ENCODE measurements at places on chromosomes 2 and 18.

DNA sequence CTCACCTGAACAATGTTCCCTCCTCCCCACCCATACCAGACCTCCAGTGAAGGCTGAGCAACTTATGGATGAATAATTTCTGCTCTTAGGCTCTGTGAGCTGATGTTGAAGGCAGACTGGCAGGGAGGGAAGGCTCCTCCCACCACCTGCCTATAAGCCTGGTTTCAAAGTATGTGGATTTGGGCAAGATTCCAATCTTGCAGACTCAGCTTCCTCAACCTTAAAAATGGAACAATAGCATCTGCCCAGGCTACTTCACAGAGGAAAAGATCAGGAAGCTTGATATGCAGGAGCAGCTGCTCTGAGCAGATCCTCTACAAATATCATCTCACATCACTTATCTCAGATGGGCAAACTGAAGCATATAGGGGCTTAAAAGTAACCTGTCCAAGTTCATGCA lies 112.2 kb downstream of the ZFP36L2 start:
- DNase-seq: no peak

DNA sequence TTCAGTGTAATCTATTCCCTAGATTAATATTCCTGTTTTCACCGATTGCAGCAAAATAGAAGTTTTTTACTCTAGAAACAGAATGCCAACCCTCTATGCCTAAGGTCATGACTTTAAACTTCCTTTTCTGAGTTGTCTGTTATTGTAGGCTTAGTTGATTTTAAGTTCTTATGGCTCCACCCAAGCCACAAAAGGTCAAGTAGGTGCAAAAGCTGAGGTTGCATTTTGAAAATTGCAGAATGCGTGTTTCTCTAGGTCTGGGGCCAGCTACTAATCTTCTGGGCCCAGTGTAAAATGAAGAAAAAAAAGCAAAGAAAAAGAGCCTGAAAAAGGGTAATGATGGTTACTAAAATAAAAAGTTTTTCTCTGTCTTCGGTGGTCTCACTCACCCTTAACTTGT lies 635.7 kb upstream of the FAM98A start:
- DNase-seq: no peak

DNA sequence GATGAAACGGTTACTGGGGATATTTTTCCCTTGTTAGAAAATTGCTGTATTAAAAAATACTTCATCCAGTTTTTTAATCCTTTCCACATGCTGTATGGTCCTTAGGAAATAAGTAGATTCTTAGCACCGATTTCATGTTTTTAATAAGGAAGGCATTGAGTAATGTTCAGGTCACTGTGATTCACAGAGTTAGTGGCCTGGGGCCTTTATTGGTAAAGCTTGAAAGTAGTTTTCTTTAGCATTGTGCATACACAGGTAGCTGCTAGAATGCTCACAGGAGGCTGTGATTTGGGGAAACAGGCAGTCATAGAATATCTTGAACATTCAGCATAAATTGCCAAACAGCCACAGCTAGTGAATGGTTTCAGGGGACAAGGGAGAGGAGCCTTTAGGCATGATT lies 79.8 kb downstream of the XRCC5 start:
- no peak for DNase-seq

DNA sequence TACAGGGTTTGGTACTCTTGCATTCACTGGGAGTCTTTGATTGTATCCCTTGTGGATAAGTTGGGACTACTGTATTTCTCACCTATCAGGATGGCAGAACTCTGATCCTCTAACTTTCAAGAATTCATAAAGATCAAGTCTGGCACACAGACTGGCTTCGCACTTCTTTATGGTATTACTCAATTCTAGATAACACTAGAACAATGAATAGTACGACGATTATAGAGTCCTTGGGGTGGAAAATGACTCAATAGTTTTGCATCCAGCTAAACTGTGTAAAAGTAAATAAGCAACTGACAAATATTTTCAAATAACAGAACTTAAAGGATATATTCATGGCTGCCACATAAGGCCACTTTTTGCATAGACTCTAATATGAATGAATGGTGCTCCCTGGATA lies 103.4 kb upstream of the MEX3C start:
- no peak for DNase-seq

GRCh38 chr2:42342061-42342794 lies 18.8 kb downstream of the COX7A2L start:
- no peak for DNase-seq

DNA sequence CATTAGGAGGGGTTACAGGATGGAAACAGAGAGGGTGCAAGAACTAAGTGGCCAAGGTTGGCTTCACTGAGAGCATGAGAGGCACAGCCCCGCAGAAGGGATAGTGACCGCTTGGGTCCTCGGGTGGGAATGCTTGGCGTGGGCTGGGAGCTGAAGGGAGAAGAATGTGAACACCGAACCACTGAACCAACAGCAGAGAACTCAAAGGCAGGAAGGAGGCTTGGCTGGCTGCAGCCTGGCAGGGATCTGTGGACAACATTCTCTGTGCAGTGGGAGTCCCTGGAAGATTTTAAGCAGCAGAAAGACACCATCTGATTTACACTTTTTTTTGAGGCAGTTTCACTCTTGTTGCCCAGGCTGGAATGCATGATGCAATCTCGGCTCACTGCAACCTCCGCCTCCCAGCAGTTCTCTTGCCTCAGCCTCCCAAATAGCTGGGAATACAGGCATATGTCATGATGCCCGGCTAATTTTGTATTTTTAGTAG lies 33.9 kb downstream of the SOWAHC start:
- DNase-seq: no peak

GRCh38 chr2:84924173-84925106 lies 19.0 kb downstream of the TMSB10 start:
- DNase-seq: peak; percentile 85

- DNase-seq: no peak
These were observed 4.9 kb upstream of the LBH start for GRCh38 chr2:30226144-30227032.

DNA sequence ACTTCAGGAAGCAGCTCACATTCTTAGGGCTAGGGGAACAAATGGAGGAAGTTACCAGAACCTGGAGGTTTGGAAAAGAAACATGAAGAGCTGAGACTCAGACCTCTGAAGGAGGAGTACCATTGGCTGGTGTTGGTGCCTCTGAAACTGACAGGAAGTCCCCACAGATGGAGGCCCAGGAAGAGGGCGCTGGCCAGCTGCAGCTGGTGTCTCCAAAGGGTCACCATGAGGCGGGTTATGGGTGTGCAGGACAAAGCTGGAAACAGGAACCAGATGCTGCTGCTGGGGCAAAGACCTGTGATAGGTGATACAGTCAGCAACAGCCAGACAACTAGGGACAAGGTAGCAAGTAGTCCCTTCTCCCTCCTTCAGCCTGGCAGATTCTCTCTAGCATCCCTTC lies 136.5 kb upstream of the SERPINE2 start:
- no peak for DNase-seq

GRCh38 chr2:72220170-72220569 lies 72.5 kb upstream of the CYP26B1 start:
- DNase-seq: no peak

GRCh38 chr2:208491641-208492040 lies 85.0 kb downstream of the PTH2R start:
- no peak for DNase-seq

DNA sequence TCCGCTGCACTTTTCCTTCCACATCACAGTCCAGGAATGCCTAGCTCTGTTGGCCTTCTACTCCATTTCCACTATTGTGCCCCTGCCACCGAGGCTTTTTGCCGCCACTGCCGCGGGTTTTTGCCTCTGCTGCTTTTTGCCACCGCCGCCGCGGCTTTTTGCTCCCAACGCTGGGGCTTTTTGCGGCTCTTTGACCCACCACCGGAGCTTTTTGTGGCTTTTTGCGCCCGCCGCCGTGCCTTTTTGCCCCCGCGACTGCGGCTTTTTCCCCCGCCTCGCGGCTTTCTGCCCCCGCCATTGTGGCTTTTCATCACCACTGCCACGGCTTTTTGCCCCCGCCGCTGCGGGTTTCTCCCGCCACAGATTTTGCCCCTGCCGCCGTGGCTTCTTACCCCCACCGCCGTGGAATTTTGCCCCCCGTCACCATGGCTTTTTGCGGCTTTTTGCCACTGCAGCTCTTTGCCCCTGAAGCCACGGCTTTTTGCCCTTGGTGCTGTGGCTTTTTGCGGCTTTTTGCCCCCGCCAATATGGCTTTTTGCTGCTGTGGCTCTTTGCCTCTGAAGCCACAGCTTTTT lies 2798.7 kb upstream of the TEKT4 start:
- no peak for DNase-seq
